CD4-positive, alpha-beta T cell treated with Interleukin-1 beta for 1 hour (primary cell): ENCODE measurements at places on chromosomes 2 and 18.

GRCh38 chr2:26011609-26011989 is 22.3 kb upstream of the RAB10 start:
- DNase-seq = no peak

- DNase-seq = no peak
Measured at GRCh38 chr2:105127289-105127915, 89.5 kb downstream of the MRPS9 start.

- no peak for DNase-seq
Measured at GRCh38 chr2:107932979-107933378, 53.3 kb upstream of the SLC5A7 start.

DNA sequence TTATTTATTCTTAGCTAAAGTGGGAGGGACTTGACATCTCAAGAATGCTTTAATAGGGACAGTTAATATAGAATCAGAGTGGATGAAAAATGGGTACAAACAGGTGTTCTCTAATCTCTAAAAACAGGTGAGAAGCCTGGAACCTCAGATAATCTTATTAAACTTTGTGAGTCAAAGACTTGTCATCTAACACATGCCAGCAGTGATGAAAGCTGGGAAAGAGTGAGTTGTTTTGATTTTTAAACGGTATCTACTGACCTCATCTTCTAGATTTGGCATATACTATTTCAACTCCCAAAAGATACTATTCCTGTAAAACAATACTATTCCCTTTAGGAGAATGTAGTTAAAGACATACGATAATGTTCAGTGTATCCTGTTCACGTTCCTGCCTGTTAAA is 103.4 kb downstream of the CCDC141 start:
- DNase-seq = no peak

- no peak for DNase-seq
Measured at GRCh38 chr2:159218389-159218788, 68.1 kb downstream of the WDSUB1 start.

DNA sequence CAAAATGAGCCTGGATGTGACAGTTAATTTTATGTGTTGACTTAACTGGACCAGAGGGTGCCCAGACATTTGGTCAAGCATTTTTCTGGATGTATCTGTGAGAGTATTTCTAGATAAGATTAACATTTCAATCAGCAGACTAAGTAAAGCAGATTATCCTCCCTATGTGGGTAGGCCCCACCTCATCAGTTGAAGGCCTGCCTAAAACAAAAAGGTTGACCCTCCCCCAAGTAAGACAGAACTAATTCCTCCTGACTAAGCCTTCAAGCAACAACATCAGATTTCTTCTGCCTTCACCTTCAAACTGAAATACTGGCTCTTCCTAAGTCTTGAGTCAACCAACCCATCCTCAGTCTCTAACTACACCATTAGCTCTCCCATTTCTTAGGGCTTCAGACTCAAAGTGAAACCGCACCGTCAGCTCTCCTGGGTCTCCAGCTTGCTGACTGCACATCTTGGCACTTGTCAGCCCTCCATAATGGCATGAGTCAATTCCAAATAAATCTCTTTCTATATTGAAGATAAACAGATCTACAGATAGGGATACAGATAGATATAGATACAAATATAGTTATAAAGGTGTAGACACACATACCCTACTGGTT is 47.9 kb downstream of the MEMO1 start:
- DNase-seq = no peak

GRCh38 chr18:55753643-55754263 is 165.8 kb upstream of the TCF4 start:
- DNase-seq = no peak

GRCh38 chr2:2146969-2147900 is 183.8 kb downstream of the MYT1L start:
- no peak for DNase-seq

DNA sequence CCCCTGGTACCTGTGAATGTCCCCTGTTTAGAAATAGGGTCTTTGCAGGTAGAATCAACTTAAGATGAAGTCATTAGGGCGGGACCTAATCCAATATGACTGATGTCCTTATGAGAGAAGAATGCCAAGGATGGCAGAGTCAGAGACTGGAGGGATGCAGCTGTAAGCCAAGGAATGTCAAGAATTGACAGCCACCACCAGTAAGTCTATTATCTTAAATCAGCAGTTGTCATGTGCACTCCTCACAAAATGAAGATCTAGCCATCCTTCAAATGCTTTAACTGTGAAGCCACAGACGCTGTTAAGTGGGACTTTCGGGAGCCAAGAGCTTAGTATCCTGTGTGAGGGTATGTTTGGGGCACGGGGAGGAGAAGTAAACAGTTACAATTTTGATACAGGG is 83.2 kb downstream of the ITGA4 start:
- DNase-seq = no peak

DNA sequence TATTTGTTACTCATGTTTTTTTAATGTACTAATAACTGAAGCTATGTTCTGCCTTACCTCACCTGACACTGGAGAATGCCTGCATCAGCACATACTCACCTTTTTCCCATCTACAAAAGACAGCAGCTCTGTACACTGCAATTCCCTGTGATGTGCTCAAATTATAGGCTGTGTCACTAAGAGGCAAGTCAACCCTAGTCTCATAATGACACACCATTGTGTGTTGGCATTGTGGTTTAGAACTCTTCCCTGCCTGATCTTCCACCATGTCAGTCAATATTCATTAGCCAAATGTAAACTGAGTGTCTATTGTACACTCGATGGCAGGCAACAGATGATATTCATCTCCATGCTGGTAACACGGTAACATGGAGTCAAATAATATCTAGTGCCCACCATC is 332.1 kb upstream of the TCF4 start:
- DNase-seq = no peak

- no peak for DNase-seq
Measured at GRCh38 chr2:214856137-214856536, 46.7 kb upstream of the BARD1 start.

GRCh38 chr18:29560270-29560669 is 1383.3 kb upstream of the CDH2 start:
- DNase-seq = no peak

DNA sequence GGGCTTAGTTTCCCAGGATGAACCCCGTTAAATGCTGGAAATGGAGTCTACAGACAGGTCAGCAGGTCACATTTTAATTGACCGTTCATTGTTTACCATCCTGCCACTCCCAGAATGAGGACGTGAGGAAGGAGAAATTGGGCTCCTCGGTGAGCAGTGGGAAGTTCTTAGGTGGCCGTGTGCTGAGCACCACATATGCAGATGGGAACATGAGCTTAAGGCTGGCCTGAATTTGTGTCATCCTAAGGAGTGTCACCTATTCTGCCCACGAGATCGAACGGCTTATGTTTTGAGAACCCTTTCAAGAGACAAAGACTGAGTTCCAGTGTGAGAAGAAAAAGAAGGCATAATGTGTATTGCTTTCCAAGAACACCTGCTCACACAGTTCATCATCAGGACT is 234.4 kb upstream of the PXDN start:
- DNase-seq = no peak

- DNase-seq = no peak
Measured at GRCh38 chr2:81589406-81589805, 1284.9 kb upstream of the LRRTM1 start.

- DNase-seq = no peak
Measured at GRCh38 chr2:46333912-46334311, 36.7 kb downstream of the EPAS1 start.

GRCh38 chr2:165791421-165792103 is 2.5 kb downstream of the GALNT3 start:
- DNase-seq = no peak

GRCh38 chr2:212619954-212620353 is 81.4 kb upstream of the ERBB4 start:
- no peak for DNase-seq

DNA sequence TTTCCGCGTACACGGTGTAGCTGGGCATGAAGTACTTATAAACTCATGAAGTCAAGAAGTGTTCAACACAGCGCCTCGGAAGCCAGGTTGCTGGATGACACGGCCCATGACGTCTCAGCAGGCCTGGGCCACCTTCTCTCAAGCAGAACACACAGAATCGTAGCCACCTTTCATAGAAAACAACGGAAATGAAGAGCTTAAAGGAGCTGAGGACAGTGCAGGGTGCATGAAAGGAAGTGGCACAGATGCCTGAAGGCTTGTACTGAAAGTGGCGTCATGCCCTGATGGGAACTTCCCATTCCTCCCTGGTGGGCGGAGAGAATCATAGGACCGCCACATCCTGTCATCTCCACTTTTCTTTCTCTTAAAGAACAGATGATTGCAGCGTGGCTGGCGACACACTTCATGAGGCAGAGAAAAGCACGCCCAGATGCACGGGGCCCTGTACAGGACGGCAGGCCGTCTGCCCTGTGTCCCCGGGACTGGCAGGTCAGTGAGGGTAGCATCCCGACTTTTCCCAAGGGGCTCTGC is 31.1 kb downstream of the HDAC4 start:
- peak; percentile 80 for DNase-seq

GRCh38 chr2:172888714-172889669 is 153.3 kb downstream of the RAPGEF4 start:
- no peak for DNase-seq
